ENCODE measurements at places on chromosomes 5 and 9.

DNA sequence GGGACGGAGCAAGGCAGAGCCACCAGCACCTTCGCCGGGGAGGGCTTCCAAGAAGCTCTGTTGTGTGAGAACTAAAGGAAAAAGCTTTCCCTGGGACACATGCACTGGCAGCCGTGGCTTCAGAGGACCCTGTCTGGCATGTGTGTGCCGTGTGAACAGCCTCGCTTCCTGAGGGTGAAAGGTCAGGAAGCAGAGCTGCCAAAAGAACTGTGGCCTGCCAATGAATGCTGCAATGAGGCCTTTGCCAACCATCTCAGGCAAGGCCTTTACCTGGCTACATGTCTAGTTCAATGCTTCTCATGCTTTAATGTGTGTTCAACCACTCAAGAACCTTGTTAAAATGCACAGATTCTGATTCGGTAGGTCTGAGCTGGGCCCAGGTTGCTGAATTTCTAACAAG is 53.5 kb downstream of the NIPSNAP3B start:
- no peak for DNase-seq

DNA sequence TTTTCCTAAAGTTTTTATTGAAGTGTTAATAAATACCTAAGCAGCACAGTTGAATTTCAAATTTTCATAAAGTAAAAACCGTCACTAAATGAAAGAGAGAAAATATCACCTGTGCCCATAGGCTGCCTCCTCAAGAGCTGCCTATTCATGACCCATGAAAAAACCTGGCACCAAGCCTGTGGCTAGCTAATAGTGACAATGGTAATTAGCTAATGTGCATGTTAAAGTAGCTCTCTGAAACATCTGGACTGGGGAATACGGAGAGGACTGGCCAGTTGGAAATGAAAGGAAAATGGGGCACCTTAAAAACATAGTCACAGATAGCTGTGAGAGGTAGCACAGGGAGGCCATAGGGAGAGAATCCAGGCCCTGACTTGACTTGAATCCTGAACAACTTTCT is 5.4 kb upstream of the GNE start:
- peak; percentile 22 for DNase-seq

DNA sequence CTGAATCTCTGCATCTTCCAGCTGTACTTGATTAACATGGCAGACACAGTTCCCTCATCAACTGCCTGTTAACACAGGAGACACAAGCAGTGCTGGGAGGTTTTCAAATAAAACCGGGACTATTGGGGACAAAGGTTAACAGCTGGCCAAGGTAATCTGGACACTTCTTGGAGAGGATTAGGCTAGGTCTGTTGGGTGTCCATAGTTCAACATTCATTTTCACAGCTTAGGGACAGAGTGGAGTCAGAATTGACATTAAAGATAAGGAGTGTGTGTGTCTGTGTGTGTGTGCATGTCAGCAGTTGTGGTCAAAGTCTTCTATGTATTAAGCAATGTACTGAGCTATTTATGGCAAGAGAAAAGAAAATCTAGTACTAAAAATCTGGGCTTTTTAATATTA is 216.2 kb downstream of the MED10 start:
- DNase-seq, result no peak

GRCh38 chr5:21097661-21098060 is 1109.7 kb upstream of the CDH18 start:
- no peak for DNase-seq

GRCh38 chr5:179764056-179764455 is 29.7 kb upstream of the LTC4S start:
- DNase-seq, result no peak

DNA sequence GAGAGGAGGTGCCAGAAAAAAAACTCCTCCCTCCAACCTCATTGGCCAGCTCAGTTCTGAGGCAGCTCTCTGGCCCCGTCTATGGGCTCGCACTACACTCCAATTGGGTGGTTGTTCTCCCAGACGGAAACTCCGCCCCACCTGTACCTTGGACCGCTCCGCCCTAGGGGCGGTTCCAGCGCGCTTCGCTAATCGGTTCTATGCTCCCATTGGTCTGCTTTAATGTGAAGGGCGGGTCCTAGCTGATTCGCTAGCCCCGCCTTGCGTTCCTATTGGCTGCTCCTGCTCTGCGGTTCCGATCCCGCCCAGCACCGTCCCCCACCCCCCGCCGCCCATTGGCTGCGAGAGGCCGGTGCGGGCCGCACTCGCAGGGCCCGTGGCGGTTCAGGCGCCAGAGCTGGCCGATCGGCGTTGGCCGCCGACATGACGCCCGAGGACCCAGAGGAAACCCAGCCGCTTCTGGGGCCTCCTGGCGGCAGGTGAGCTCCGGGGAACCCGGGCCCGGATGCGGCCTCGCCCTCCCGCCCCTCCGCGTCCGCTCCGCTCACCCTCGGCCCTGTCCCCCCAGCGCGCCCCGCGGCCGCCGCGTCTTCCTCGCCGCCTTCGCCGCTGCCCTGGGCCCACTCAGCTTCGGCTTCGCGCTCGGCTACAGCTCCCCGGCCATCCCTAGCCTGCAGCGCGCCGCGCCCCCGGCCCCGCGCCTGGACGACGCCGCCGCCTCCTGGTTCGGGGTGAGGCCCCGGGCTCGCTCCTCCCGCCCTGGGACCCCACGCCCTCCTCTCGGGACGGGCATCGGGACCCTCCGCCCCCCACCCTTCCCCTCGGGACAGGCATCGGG is at the start of gene SLC2A8:
TSS of gene SLC2A8 (plus strand) at position 362 of the 838 bp plus-strand sequence. CDS start at position 424, 62 bp downstream.
- peak; percentile 100 for DNase-seq

GRCh38 chr5:127406326-127407121 is 110.9 kb upstream of the PRRC1 start:
- DNase-seq, result no peak

- DNase-seq, result no peak
These were observed 51.7 kb upstream of the TUT7 start for GRCh38 chr9:86405926-86406325.

GRCh38 chr5:169606279-169606678 is 22.7 kb downstream of the SPDL1 start:
- DNase-seq, result no peak

DNA sequence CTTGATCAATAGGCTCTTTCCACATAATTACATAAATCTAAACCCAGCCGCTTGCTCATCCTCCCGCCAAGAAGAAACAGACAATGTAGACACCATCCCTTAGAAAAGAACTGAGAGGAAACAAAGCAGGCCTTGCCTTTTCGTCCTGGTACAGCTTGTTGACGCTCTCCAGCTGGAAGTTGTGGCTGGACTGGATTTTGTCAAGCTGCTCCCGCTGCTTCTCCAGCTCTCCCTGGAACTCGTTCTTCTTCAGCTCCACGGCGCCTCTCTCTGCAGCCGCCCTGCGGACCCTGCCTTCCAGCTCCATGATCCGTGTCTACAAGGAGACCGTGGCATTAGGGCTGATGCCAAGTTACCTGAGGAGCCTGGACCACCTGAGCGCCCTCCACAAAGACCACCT is 22.1 kb downstream of the GOLM1 start:
- no peak for DNase-seq

Measured in NCI-H510A treated with DMSO at 0.1 percent for 48 hours (cell line).